ENCODE measurements at places on chromosomes 1 and 21. TPM values are rescaled to one million over a fixed set of nuclear protein-coding genes. Genes with fewer than 3 reads are reported as not detected.

DNA sequence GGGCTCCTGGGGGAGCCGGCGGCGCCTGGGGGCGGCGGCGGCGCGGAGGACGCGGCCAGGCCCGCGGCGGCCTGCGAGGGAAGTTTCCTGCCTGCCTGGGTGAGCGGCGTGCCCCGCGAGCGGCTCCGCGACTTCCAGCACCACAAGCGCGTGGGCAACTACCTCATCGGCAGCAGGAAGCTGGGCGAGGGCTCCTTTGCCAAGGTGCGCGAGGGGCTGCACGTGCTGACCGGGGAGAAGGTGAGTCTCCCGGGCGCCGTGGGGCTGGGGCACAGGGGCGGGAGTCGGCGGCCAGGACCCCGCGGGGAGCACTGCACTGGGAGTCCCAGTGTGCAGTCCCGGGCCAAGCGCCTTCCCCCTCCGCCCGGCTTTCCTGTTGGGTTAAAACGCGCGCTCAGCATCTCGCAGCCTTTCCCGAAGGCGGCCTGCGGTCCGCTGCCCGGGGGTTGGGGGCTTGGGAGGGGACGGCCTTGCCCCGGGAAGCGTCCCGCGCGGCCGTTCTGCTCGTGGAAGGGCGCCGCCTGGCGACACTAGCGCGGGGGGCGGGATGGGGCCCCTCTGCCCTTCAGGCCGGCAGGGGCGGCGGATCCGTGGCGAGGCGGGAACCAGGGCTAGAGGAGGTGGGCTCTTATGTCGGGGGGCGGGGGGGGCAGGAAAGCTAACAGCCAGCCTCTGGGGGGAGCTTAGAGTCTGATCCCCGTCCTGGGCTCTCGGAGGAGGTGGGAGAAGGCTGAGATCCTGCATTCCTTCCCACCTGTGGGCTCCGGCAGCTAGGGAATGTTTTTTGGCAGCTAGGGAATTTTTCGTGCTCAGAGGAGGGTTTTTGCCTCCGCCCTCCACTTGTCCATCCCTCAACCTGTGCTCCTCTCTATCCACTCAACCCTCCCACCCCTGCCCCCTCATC, 1.1 kb downstream of the HUNK start:
- DNase-seq: peak; percentile 12

DNA sequence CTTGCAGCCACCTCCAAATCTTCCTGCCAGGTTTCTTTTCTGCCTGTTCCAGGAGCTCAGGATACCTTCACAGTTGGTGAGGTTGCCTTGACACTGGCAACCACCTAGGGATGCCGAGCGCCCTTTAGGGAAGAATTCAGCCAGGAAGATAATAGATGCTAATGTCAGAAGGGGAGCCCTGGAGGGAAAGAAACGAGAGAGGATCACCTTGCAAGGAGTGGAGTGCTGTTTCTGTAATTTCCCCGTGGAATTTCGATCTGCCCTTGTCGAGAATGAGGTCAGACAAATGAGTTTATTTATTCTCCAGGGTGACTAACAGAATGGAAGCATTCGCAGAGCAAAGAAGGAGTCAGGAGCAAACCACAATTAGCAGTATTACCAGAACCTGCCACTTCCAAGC, 315.8 kb upstream of the KAZN start:
- peak; percentile 79 for DNase-seq

GRCh38 chr1:229070168-229070567, 200.7 kb upstream of the RAB4A start:
- DNase-seq: peak; percentile 22

- peak; percentile 54 for DNase-seq
Measured at GRCh38 chr1:192524223-192524622, 51.4 kb upstream of the RGS1 start.

DNA sequence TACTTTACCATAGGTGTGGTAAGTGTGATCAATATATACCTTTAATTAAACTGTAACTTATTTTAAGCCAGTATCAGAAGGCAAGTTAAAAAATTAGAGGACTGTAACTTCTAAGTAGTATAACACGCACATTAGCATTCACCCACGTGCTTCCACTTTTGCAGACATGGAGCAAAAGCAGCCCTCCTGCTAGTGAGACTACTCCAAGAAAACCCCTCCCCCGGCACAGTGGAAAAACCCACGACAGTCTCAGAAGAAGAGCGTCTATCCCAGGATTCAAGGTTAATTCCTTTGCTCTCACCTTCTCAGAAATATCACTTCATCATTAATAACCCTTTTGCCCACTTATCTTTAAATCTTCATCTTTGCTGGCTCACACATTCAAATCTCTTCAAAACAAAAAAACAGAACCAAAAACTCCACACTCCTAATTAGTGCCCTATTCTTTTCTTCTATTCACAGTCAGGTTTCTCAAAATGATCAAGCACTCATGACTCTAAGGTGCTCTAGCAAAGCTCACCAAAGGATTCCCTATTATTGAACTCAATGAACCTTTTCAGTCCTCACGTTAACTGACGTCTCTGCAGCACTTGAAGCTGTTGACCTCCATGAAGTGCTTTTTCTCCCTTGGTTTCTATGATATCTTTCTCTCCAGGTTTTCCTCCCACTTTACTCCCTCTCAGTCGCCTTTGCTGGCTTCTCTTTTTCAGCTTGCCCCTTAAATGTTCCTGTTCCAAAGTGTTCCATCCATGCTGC, 213.5 kb downstream of the SMYD3 start:
- no peak for DNase-seq

GRCh38 chr1:5595531-5596170, 396.6 kb downstream of the NPHP4 start:
- DNase-seq: no peak

DNA sequence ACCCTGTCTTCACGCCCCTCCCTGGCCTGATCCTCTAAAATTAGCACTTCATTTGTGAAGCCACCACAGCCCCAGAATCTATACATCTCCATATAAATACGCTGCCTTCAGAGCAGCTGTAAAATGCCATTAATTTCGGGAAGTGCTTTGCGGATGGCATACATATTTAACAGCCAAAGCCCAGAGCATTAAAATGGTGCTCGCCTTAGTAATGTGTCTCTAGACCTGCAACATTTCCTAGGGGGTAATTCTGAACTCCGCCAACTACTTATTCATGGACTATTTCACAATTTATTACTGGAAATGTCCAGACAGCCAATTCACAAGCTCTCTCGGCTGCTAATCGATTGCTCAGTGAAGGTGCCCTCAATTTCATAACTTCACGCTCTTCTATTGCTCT, 189.4 kb downstream of the GRIK3 start:
- no peak for DNase-seq

SHISAL2A gene
- total RNA-seq: not detected

CA14 gene
- total RNA-seq: 1.2 TPM

IFI16 gene
- 109 TPM for total RNA-seq

DNA sequence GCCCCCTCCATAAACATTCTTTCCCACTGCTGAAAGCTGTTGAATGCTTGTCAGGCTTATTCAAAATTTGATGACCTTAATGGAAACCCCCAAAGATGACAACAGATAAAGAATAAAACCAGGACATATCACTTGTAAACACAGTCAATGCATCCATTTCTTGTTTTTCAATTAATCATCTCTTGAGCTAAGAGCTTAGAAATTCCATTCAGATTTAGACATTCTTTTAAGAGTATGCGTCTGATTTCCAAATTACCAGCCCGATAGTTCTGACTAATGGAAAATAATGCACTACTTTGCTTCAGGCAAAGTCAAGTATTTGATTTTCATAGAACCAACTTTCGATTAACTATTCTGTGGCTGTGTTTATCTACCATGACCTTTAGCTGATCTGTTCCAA, 100.6 kb upstream of the RUNX1 start:
- peak; percentile 87 for DNase-seq

TBX15 gene
- total RNA-seq: 0.07 TPM

SLC44A5 gene
- 1.6 TPM for total RNA-seq

- no peak for DNase-seq
Measured at GRCh38 chr1:211335522-211336157, 9.0 kb downstream of the TRAF5 start.

GRCh38 chr1:68112835-68113243, 62.4 kb upstream of the DIRAS3 start:
- peak; percentile 94 for DNase-seq

TMPRSS15 gene
- not detected for total RNA-seq

GRCh38 chr1:13675151-13675651, 24.8 kb upstream of the PRDM2 start:
- DNase-seq: no peak

- peak; percentile 80 for DNase-seq
Measured at GRCh38 chr1:100950781-100951180, 54.9 kb downstream of the SLC30A7 start.

ADPRS gene
- total RNA-seq: 32.2 TPM

DNA sequence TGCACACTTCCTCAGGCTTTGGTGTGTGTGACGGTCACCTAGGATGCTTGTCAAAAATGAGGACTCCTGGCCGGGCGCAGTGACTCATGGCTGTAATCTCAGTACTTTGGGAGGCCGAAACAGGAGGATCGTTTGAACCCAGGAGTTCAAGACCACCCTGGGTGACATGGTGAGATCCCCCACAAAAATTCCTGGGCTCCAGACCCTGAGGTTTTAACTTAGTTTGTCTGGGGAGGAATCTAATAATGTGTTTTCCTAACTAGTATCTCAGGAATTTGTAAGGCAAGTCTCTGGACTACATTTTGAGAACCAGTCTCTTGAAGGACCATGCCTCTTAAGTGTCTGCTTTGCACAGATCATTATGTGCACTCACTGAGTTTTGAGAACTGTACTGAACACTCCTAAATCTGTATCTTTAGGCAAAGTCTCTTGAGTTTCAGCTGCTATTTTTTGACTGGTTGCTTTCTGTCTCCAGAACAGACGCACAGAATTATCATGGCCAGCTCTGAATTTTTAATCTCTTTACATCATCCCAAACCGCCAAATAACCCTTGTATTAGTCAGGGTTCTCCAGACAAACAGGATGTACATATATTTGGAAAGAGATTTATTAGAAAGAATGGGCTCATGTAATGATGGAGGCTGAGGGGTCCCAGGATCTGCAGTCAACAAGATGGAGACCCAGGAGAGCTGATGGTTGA, 45.5 kb upstream of the VANGL1 start:
- peak; percentile 35 for DNase-seq
